CD4-positive, alpha-beta T cell treated with Interleukin-17A for 4 hours (primary cell): ENCODE measurements at places on chromosomes 6 and 20.
A peak's percentile ranks its signal among the peaks of the same experiment; 100 is the strongest.

DNA sequence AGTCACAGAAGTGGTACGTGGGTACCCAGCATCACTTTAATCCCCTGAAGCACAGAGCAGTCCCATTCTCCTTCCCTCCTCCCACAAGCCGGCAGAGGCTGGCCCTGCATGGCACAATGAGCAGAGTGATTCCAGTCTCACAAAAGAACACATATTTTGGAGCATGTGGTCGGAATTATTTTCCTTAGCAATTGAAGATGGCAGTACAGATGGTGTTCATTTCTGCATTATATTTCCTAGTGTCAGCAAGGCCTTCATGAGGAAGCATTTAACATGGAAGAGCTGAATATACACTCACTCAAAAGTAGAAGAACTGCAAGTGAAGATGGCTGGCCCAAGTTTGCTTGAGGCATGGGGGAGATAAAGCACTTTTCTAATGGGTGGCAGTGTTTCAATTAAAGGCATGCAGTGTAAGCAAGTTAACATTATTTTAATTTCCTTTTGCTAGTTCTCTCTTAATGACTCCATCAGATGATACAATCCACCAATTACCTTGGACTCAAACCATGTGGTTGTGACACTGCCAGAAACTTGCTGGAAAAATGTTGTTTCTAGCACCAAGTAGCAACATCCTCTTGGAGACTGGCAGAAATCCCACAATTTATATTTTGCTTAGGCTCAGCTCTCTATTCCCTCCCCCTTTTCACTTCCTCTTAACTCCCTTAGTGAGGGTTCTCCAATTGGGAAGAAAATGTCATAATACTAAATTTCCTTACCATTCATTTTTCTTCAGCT lies 74.4 kb downstream of the ARHGAP18 start:
- DNase-seq = no peak

DNA sequence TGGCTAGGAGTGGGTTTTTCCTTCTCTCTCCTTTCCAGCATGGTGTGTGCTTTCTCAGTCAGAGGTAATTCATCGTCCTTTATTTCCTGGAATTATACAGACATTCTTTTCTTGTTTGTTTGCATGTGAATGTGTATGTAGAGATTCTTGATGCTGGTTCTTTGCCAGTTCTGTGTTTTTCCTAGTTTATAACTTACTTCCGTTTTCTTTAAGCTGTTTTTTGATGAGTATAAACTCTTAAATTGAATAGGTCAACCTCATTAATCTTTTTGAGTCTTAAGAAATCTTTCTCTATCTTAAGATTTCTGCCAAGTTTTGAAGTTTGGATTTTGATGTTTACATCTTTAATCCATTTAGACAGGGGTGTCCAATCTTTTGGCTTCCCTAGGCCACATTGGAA lies 38.7 kb downstream of the IGF2R start:
- no peak for DNase-seq

- no peak for DNase-seq
Measured at GRCh38 chr6:130593200-130593599, 227.4 kb downstream of the TMEM200A start.

DNA sequence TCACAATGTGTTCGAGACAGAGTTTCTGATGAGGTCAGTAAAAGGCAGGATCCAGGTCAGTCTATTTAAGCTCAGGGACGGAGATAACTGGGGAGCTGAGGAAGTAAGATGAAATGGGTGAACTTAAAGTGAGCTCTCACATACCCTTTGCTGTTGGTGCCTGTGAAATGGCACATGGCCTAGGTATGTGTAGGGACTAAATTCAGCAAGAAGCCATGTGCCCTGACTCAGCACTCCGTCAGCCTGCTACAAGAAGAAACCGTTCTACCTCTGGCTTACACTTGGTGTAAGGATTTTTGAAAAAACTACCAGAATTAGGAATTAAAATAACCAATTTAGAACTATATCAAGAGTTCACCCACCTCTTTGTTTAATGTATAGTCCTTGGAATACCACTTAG lies 41.1 kb upstream of the TRDN start:
- no peak for DNase-seq

GRCh38 chr6:151170622-151171246 lies 69.0 kb upstream of the AKAP12 start:
- no peak for DNase-seq

- DNase-seq = no peak
Measured at GRCh38 chr20:23289724-23290395, 60.7 kb upstream of the NXT1 start.

GRCh38 chr20:50569864-50570836 lies 60.0 kb downstream of the PTPN1 start:
- peak; percentile 50 for DNase-seq

- DNase-seq = no peak
Measured at GRCh38 chr6:7535498-7535897, 6.0 kb upstream of the DSP start.

GRCh38 chr20:62318400-62319345 lies 15.9 kb downstream of the ADRM1 start:
- no peak for DNase-seq

DNA sequence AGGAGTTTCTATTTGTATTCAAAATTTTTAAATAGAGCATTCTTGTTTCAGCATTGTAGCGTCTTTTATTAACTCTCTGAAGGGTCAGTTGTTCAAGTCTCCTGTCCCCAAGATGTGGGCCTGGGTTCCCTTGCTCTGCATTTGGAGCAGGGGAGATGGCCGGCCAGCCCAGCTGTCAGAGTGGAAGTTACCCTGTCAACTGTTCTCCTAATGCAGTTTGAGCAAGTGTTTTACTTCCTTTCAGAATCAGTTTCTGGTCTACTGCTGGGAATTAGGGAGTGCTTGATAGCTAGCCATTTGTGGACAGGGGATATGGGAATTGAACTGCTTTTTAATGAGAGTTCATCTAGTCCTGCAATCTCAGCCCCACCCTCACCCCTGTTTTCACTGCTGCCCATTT lies 116.6 kb downstream of the QKI start:
- DNase-seq = no peak

GRCh38 chr6:113120582-113121285 lies 736.4 kb upstream of the MARCKS start:
- no peak for DNase-seq

- DNase-seq = no peak
Measured at GRCh38 chr20:37251825-37252477, 9.7 kb downstream of the GHRH start.

- DNase-seq = peak; percentile 75
Measured at GRCh38 chr6:108798670-108799353, 49.4 kb upstream of the ARMC2 start.

- no peak for DNase-seq
Measured at GRCh38 chr20:58327211-58327610, 17.7 kb downstream of the RAB22A start.

DNA sequence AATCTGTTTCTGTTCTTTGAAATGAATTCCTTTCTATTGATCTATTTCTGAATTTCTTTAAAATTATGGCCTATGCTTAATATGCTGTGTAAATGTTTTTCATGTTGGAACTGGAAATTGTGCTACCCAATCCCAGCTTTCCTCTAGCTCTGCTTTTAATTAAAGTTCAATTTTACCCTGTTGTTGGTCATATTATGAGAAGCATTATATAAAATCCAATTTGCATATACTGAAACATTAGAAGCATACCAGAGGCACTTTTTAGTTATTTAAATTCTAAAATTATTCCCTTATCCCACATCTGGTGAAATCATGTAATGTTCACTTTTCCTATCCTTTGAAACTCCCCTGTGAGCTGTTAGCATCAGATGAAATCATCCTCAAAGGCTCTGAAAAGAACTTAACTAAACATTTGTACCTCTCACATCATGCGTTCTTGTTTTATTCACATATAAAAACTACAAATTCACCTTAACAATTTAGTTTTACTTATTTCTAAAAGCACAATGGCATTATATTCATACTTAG lies 160.6 kb upstream of the COL21A1 start:
- no peak for DNase-seq

DNA sequence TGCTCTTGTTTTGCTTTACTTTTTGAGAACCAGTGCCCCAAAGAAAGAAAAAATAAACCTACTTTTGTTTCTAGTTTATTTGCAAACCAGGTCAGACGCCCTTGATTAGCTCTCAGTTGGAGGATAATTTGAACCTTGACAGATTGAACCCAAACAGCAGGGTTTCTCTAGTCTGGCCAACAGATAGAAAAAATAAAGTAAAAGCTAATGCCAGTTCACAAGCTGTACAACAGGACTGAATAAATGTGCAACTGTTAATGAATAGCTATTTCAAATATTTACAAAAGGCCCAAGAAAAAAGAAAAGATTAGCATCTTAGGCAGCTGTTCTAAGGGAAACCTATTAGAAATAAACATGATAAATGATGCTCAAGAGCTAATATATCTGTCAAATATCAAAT lies 331.8 kb downstream of the CDKAL1 start:
- DNase-seq = no peak

GRCh38 chr6:164042212-164042611 lies 627.7 kb downstream of the QKI start:
- no peak for DNase-seq

DNA sequence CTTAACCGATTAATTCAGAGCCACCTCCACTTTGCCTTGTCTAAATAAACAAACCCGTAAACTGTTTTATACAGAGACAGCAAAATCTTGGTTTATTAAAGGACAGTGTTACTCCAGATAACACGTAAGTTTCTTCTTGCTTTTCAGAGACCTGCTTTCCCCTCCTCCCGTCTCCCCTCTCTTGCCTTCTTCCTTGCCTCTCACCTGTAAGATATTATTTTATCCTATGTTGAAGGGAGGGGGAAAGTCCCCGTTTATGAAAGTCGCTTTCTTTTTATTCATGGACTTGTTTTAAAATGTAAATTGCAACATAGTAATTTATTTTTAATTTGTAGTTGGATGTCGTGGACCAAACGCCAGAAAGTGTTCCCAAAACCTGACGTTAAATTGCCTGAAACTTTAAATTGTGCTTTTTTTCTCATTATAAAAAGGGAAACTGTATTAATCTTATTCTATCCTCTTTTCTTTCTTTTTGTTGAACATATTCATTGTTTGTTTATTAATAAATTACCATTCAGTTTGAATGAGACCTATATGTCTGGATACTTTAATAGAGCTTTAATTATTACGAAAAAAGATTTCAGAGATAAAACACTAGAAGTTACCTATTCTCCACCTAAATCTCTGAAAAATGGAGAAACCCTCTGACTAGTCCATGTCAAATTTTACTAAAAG lies 2.7 kb downstream of the FOXC1 start:
- no peak for DNase-seq

DNA sequence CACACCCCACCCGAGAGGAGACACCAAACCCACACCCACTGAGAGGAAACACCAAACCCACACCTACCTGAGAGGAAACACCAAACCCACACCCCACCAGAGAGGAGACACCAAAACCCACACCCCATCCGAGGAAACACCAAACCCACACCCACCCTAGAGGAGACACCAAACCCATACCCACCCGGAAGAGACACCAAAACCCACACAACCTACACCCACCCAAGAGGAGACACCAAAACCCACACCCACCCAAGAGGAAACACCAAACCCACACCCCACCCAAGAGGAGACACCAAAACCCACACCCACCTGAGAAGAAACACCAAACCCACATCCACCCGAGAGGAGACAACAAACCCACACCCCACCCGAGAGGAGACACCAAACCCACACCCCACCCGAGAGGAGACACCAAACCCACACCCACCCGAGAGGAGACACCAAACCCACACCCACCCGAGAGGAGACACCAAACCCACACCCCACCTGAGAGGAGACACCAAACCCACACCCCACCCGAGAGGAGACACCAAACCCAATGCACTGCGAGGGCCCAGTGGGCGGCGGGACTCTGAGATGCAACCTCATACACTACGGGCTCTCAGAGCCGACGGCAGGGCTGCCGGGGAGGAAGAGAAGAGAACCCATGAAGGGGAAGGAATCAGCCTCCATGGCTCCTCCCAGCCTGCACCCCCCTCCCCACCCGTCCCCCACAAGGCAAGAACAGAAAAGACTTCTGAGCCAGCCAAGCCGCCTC lies 83.3 kb downstream of the TAF4 start:
- DNase-seq = peak; percentile 19

DNA sequence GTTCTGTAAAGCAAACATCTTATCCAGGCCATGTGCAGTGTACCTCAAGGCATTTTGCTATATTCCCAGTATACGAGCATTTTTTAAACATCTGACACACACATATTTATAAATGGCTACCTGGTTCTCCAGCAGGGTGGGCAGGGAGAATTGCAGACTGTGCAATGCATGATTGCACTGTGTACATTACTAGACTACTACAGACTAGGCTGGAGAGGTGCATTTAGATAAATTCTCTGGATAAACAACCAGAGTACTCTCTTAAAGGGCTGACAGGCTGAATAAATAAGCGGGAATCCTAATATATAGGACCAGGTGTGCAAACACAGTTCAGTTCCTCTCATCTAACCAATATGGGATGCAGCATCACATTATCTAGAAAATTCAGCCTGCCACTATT lies 428.3 kb upstream of the ARID1B start:
- DNase-seq = no peak

DNA sequence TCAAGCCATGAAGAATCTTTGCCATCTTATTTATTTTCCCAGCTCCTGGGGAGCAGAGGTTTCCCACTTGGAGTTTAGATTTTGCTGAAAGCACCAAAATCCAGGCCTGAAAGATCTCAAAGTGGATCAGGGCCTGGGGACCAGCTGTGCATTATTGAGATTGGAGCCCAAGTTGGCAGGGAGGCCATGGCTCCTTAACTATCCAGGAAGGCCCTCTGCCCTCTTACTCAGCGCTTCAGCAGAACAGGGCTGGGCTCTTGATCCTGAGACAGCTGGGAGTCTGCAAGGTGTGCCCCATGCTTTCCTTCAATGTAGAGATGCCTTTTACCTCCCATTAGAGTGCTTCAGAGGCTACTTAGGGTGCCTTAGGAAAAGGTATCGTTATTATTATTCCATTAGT lies 24.6 kb downstream of the FOXO3 start:
- DNase-seq = no peak

DNA sequence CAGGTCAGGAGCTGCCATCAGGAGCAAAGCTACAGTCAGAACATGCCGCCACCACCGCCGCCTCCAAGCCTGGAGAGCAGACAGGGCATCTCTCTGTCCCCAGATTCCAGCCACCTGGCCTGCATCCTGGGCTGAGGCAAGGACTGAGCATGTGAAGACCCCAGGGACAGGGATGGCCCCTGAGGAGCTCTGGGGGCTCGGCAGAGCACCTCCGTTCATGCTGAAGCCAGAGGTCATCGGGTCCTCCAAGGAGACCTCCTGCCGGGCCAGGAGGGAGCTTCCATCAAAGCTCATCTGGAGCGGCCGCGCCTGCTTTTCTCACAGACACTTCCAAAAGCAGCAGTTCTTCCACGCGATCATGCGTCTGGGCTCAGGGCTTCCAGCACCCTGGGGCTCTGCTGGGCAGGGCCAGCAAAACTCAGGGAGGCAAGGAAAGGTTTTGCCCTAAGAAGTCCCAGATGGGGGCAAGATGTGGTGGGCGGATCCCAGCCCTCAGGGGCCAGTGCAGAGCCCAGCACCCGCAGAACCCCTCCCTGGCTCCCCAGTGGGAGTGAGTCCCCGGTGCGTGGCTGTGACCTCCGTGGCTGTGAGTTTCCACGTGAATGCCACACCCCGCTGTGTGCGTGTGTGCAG lies 138.4 kb downstream of the TAF4 start:
- no peak for DNase-seq

GRCh38 chr6:41780551-41781365 lies at the start of gene PRICKLE4:
Gene PRICKLE4 (plus strand): TSS chr6:41780782. CDS start chr6:41783474, 2,692 bp downstream.
- DNase-seq = no peak
